ENCODE measurements at places on chromosomes 2 and 18.

DNA sequence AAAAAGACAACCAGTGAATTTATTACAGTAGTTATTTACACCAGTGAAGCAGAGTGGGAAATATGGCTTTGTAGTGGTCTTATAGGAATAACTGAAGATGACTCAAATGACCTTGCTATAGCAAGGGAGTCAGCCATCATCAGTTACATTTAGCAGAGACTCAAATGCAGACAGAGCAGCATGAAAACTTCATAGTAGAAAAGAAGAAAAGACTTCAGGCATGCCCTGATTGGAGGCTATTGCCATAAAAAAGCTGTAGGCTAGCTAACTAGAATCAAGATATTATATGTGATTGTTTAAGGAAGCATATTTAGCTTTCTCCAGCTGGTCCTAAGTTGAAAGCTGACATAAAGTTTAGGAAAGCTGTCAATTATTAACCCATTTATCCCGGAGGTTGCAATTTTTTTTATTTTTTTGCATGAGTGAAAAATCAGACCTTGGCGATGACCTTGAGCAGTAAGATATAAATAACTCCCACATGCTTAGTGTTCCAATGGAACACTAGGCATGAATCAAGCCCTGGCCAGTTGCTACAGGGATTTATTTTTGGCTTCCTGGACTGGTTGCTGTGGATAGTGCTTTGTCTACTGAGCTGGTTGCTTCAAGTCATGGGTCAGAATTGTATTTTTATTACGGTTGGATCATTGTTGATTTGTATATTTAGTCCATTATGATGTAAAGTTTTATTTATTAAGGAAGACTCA lies 675.6 kb upstream of the VRK2 start:
- no peak for DNase-seq

DNA sequence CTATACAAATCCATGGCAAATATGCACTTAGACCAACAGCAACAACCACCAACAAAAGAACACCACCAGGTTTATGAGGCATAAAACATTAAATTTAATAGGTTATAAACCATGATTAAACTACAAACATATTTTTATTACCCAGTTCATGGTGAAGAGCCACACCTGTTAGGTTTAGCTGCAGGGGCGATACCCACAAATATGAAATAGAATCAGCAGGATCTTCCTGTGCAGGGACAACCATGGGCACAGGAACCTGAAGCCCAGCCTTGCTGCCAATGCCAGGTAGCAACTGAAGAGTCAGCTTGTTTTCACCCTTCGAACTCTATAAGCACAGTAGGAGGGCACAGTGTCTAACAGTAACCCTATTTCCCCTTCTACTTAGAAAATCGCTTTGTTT lies 675.0 kb downstream of the SATB2 start:
- DNase-seq: no peak

DNA sequence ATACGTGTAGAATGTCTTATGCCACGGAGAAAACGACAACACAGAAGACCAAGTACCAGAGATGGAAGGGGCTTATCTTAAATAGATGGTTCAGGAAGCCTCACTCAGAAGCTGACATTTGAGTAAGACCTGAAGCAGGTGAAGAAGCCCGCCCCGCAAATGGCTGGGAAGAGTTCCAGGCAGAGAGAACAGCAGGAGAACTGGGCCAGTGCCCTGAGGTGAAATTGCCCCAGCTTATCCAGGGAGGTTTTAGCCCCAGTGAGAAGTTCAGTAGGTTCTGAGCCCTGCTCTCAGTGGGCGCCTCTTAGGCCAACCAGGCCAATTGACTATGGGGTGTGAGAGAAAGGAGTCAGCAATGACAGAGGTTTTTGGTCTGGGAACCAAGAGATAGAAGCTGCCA lies 166.1 kb upstream of the FOSL2 start:
- DNase-seq: no peak

DNA sequence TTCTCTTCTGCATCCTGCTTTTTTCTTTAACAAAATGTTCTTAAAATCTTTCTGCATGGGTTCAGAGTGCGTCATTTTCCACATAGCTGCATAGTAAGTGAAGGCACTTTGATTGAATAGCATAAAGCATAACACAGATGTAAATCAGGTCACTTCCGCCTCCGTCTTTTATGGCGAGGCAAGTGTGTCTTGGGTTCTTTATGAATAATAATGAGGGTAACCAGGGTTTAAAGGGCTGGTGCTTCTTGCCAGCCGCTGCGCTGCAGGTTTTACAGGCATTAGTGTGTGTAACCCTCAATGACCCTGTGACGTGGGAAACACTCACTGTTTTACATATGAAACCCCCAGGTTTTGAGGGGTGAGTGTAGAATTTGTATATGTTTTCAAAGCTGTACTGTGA lies 164.2 kb downstream of the MYT1L start:
- no peak for DNase-seq

DNA sequence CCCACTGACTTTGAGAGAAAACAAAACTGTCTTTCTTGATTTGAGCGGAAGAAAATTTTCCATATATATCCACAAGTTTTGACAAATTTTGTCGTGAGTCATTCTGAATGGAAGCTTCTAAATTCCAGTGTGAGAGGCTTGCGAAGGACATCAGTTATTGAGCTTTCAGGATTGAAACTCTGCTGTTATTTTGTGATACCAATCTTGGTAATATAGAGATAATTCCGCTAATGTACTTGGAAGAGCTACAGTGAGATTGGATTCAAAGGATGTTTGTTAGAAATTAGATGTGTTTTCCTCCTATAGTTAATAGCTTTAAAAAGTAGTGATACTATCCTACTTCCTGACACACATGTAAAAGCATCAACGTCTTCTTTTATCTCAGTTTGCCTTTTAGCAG lies 61.4 kb downstream of the RBM43 start:
- DNase-seq: no peak

DNA sequence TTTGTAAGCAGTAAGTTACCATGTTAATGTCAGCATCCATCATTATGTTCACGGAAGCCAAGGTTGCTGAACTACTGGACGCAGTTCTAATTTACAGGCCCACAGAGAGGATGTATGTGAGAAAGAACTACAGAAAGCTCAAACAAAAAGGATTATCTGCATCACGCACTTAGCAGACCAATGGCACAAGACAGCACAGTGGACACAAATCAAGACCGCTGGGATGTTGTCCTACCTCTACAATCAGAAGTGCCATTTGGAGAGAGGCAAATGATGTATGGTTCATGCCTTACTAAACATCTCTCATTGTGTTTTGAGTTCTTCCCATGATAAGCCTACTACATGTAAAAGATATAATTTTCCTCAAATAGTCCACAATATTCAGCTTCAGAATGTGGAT lies 330.7 kb upstream of the CHAC2 start:
- DNase-seq: no peak

All from AG09309 (cell line).